ENCODE measurements at places on chromosomes 12 and 14. TPM values are rescaled to one million over a fixed set of nuclear protein-coding genes. Genes with fewer than 3 reads are reported as not detected.

The ANKRD33 gene
- not detected for total RNA-seq

The SLC38A1 gene
- total RNA-seq: 7.7 TPM

GRCh38 chr14:102200690-102201352, 61.1 kb downstream of the WDR20 start:
- no peak for DNase-seq

DNA sequence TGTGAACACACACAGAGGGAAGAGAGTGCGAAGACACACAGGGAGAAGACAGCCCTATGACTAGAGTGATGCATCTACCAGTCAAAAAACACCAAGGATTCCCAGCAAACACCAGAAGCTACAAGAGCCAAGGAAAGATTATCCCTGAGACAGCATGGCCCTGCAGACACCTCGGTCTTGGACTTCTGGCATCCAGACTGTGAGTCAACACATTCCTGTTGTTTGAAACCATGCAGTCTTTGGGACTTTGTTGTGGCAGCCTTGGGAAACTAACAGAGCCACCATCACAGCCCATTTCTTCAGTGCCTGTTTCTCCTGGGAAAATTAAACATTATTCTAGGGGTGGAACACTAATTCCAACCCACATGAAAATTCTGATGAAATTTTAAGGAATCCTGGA, 220.6 kb downstream of the GXYLT1 start:
- DNase-seq: no peak

DNA sequence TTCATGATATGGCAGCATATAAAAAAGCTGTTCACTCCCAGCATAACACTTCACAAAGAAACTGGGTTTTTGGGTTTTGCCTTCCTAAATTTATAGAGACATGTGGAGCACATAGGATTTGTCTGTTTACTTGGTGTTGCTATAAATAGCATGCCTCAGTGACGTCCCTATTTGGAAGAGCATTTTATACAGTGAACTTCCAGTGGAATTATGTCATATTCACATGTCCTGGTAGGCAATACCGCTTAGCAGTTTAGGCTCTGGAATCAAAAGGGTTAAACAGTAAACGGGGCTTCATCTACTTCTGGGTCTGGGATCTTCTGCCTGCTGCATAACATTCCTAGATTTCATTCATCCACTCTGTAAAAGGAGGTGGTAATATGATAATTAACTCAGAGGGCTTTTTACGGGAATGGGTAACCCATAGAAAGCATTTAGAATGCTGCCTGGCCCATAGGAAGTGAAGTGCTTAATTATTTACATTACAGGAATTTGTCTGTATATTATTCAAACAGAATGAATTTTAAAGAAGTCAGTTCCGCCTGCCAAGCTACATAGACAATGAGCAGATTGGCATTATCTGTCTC, 396.1 kb downstream of the TMTC2 start:
- DNase-seq: no peak

GRCh38 chr12:106645074-106645421, 62.2 kb downstream of the RFX4 start:
- peak; percentile 68 for DNase-seq

DNA sequence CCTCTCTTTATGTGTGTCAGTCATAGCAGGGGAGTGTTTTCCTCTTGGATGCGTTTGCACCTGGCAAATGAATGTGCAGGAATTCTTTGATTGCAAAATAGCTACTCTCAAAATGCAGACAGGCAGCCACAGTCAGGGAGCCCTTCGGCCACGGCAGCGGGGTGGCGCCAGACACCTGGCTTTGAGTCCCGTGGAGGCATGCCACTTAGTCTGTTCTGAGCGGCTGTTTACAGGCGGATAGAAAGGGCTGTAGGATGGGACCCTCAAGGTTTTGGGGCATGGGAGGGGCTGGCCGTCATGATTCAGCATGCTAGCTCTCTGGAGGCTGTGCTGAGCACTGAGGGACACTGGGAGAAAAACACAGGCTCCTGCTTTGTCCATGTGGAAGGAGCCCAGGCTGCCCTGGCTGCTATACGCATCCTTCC, 117.1 kb downstream of the SLC25A47 start:
- peak; percentile 83 for DNase-seq

- no peak for DNase-seq
Observed at GRCh38 chr12:88627501-88627900, 47.2 kb upstream of the KITLG start.

DNA sequence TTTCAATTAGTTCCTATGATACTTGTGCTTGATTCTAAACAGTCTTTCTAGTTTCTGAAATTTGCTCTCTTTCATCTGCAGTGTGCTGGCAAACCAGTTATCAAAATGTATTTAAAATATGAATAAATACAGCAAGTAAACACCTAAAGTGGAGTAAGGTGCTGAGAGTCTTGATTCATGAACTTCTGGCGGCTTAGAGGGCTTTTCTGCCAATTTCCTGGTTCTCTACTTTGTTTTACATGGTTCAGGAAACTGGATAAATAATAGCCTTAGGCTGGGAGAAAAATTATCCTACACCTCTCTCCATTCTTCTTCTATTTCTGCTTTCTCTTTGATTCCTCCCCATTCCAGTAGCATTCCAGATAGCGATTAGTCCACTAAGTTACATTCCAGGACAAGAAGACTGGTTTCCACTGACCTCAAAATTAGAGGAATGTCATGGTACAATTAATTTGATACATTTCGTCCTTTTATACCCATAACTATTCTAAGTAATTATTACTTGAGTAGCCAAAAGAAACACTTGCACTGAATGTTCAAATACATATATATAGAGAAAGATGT, 14.9 kb downstream of the ATP2B1 start:
- DNase-seq: no peak

Measured in left lobe of liver (tissue), 2 donors.